GM23248 (cell line): ENCODE measurements at places on chromosomes 7 and 10.

GRCh38 chr7:120436487-120437060, 163.6 kb downstream of the KCND2 start:
- no peak overlapping the region for H3K27ac ChIP-seq
- H3K36me3 ChIP-seq, result no peaks in the 10 kb centered on the region
- DNase-seq, result no peak
- no peak overlapping the region for H3K4me3 ChIP-seq
- H3K27me3 ChIP-seq, result no peaks in the 10 kb centered on the region

GRCh38 chr10:60828489-60828852, 50.2 kb downstream of the CDK1 start:
- peak; percentile 52 for DNase-seq
- peaks cover 15% of the 10 kb centered on the region for H3K4me1 ChIP-seq
- H3K27ac ChIP-seq, result peak overlapping the region; percentile 33
- H3K36me3 ChIP-seq, result no peaks in the 10 kb centered on the region
- H3K4me3 ChIP-seq, result no peak overlapping the region

- no peak overlapping the region for H3K27ac ChIP-seq
- no peaks in the 10 kb centered on the region for H3K36me3 ChIP-seq
- no peaks in the 10 kb centered on the region for H3K4me1 ChIP-seq
- H3K27me3 ChIP-seq, result no peaks in the 10 kb centered on the region
- no peak overlapping the region for H3K4me3 ChIP-seq
These were observed 39.8 kb downstream of the ITPRID1 start for GRCh38 chr7:31553661-31554081.

DNA sequence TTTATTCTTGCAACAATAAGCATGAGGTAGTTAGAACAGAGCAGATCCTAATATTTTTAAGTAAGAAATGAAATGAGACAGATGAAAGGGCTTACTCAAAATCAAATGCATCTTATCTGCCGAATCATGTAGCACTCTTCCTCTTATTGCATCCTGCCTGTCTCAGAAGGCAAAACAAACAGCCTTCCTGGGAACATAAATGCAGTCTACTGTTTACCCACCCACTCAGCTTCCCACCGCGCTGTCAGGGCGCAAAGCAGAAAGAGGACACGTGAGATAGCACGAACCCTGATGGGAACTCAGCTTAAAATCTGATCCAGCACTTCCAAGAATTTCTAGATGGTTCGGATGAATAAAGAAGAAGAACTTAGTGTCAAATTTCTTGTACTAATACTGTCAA, 114.4 kb upstream of the CDK1 start:
- H3K36me3 ChIP-seq, result no peaks in the 10 kb centered on the region
- no peak for DNase-seq
- no peak overlapping the region for H3K27ac ChIP-seq
- H3K4me3 ChIP-seq, result no peak overlapping the region
- peaks cover 23% of the 10 kb centered on the region for H3K4me1 ChIP-seq

DNA sequence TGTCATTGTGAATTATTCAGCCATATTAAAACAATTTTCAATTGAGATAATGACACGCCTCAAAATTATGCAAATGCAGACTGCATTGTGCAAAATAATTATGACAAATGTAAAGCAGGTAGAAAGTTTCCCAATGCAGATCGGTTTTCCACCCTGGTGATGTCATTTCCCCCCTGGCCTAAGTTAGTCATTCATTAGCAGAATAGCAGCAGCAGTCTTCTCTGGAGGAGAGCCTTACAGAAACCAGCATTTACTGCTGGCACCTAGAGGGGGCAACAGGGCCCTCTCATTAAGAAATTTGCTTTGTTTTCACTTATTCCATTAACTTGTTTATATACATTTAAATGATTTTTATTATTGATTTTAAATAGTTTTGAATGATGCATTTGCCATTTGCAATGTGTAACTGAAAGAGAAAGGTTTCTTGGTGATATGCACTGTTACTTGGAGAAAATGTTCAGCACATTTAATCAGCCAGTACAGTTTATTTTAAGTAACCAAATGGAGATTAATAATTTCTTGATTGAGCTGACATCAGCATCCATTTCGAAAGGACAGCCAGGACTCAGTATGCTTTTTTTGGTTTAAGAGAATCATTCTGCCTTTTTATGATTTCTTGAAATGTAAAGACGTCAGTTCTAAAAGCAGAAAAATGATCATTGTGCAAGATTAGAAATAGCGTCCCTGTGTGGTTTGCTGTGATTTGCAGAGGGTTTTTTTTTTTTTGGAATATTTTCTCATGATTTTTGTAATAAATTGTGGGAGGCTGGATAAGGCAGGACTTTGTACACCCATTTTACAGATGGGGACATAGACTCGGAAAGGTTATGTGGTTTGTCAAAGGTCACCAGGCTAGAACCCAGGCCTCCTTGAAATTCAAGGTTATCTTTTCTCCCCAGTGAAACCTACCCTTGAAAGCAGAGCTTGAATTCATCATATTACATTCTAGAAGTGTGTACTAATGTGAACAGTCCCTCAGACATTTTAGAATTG, 3.5 kb downstream of the ARID5B start:
- H3K4me1 ChIP-seq, result peaks cover 9% of the 10 kb centered on the region
- peak overlapping the region; percentile 98 for H3K4me3 ChIP-seq
- no peaks in the 10 kb centered on the region for H3K36me3 ChIP-seq
- H3K27ac ChIP-seq, result peak overlapping the region; percentile 38

DNA sequence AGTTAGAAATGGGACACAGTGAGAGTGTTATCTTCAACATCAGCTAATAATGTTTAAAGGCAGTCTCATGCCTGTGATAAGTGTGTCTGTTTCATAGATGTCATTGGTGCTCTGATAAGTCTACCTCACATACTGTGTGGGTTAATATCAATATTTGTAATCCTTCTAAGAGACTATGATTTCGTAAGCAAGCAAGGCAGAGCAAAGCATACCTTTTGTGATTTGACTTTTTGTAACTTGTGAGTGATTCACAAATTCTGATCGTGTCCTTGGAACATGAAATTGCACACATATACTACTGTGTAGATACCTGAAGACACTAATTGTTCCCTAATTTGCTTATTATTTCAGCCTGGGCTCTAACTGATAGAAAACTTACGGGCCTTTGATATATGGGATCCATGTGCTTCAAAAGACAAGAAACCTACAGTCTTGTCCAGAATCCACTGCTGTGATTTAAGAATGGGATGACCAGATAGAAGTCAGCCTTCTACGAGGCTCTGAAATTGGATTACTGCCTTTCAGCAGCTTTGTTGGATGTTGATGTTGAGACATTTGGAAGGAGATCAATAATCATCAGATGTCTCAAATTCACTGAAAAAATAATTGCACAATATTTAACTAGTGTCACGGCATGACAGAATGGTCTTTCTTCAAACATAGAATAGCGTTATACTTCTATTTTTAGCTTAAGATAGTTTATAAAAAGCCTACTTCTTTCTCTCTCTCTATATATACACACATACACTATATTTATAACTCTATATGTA, 63.2 kb upstream of the KLF6 start:
- H3K4me3 ChIP-seq, result peak overlapping the region; percentile 34
- H3K36me3 ChIP-seq, result no peaks in the 10 kb centered on the region
- H3K27me3 ChIP-seq, result no peaks in the 10 kb centered on the region
- H3K4me1 ChIP-seq, result peaks cover 43% of the 10 kb centered on the region
- peak; percentile 83 for DNase-seq
- H3K27ac ChIP-seq, result peak overlapping the region; percentile 90

GRCh38 chr10:113473851-113474250, 79.0 kb upstream of the HABP2 start:
- H3K27me3 ChIP-seq, result no peaks in the 10 kb centered on the region
- H3K4me1 ChIP-seq, result peaks cover 44% of the 10 kb centered on the region
- H3K36me3 ChIP-seq, result no peaks in the 10 kb centered on the region
- peak overlapping the region; percentile 69 for H3K27ac ChIP-seq

DNA sequence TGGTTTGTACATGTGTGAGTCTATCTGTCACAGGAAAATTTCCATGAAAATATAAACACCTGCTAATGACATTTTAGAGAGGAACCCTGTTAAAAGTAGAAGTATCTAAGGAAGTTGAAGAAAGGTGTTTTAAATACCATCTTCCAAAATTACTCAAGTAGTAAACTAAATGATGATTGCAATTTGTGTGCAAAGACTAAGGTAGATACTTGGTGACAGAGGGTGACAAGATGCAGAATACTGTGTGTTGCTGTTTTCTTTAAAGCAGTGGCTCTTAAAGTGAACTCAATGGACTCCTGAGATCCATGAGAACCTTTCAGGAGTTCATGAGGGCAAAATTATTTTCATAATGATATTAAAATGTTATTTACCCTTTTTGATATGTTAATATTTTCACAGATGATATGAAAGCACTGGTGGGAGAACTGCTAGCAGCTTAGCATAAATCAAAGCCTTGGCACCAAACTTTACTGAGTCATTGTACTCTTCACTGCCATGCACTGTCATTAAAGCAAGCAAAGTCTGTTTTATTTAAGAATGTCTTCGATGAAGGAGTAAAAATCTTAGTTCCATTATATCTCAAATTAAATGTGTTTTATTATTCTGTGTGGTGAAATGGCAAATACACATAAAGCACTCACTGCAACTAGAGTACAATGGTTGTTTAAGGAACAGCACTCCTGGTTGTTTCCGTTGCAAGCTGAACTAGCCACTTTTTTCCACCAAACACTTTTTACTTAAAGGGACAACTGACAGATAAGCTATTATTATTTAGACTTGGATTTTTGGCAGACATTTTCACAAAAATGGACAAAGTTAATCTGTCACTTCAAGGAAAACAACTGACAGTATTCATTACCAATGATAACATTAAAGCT, 133.7 kb downstream of the LRRN3 start:
- no peak overlapping the region for H3K27ac ChIP-seq
- H3K4me1 ChIP-seq, result no peaks in the 10 kb centered on the region
- no peaks in the 10 kb centered on the region for H3K36me3 ChIP-seq
- H3K27me3 ChIP-seq, result no peaks in the 10 kb centered on the region
- peak; percentile 7 for DNase-seq

DNA sequence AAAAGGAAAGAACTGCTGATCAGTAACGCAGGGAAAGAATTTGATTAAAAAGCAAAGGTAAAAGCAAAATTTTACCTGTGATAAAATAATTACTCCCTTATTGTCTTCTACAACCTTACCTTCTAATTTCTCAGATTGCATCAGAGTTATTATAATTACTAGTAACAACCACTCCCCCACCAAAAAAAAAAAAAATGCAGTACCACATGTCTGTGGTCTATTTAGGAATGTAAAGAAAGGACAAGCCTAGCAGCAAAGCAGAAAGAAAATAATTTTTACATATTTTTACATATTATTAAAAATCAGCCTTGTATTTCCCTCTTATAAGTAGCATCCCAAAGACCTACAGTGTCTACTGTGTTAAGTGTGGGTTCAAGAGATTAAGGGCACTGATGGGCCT, 430.4 kb downstream of the TFEC start:
- peak; percentile 24 for DNase-seq
- H3K4me3 ChIP-seq, result no peak overlapping the region
- no peaks in the 10 kb centered on the region for H3K27me3 ChIP-seq
- 0 out of 2 replicates have a peak, but pooled peaks cover 4% of the 10 kb centered on the region for H3K4me1 ChIP-seq

DNA sequence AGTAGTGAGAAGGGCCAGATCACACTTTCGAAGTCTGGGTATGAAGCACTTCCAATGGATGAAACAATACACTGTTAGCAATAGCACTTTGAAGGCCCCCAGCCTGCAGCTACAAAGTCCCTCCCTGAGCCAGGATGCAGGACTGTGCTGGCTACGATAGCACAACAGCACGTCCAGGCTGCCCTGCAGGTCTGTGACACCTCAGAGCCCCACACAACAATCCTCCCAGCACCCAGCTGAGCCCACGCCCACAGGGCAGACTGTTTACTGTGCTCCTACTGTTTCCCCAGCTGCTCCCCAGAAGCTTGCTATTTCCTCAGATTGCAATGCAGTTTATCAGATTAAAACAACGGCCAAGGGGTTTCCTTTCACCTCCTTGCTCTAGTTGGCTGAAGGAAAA, 71.4 kb downstream of the HTR5A start:
- no peak overlapping the region for H3K27ac ChIP-seq
- H3K36me3 ChIP-seq, result no peaks in the 10 kb centered on the region
- H3K27me3 ChIP-seq, result peaks cover 9% of the 10 kb centered on the region; the same call in 1 of the 2 replicates

DNA sequence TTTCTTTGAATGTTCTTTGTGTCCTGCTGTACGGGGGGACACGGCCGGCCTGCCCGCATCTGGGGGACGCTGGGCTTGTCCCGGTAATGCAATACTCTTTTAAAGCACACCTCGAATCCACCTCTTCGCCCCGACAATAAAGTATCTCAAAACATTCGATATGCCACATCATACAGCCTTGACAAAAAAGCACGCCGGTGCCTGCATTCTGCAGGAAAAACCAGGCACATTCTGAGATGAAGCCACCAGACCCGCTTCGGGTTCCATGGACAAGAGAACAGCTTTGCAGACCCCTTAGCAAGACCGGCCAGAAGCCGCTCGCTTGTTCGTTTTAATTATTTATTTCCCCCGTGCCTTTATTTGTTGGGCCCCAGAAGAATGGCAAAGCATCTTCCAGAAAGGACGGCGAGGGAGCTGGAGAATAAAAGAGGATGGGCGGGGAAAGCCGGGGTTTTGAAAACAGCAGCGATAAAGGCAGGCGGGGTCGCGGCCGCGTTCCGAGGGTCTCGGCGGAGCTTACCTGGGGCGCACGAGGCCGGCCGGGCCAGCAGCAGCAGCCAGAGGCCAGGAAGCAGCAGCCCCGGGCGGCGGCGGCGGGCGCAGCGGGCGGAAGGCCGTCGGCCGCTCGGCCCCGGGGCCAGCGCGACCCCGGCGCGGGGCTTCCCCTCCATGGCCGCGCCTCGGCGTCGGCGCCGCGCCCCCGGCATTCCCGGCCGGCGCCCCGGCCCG, 462 bp downstream of the KIAA1549 start:
- peaks cover 19% of the 10 kb centered on the region; the same call in 1 of the 2 replicates for H3K4me1 ChIP-seq
- H3K27ac ChIP-seq, result peak overlapping the region; percentile 41
- DNase-seq, result peak; percentile 43
- peaks cover 3% of the 10 kb centered on the region; the same call in 1 of the 2 replicates for H3K36me3 ChIP-seq
- H3K4me3 ChIP-seq, result peak overlapping the region; percentile 96

DNA sequence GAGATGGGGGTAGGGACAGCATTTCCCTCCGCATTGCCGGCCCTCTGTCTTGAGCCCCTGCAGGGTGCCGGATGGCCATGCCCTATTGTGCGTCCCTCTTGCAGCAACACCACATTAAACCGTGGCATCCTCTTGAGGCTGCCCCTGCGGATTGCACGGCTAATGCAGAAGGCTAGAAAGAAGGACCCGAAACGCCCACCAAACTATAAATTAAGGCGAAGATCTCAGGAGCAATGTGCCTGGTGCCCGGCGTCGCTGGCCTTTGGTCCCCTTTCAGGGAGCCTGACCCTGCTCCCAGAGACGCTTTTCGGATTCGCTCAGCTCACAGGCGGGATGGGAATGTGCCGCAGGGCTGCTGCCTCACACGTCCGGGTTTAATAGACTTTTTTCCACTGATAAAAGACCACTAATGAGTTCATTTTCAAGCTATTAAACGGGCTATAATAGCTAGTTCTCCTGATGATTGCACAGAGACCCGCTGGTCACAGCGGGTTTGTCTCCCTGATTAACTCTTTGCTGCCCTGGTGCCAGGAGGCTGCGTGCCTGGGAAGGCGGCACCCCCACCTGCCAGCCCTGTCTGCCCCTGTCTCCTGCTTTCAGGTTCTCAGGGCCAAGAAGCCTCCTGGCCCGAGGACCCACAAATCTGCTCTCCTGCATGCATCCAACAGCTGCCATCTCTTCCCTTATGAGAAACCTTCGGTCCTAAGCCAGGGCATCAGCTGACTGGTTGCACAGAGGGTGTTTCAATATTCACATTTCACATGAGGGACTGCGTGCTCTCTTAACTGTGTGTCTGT, 128.3 kb downstream of the ADARB2 start:
- H3K36me3 ChIP-seq, result no peaks in the 10 kb centered on the region
- peak; percentile 1 for DNase-seq
- H3K4me1 ChIP-seq, result no peaks in the 10 kb centered on the region
- H3K4me3 ChIP-seq, result no peak overlapping the region
- no peaks in the 10 kb centered on the region for H3K27me3 ChIP-seq

GRCh38 chr10:114363745-114364454, 40.4 kb downstream of the AFAP1L2 start:
- H3K4me3 ChIP-seq, result no peak overlapping the region
- H3K36me3 ChIP-seq, result no peaks in the 10 kb centered on the region
- no peaks in the 10 kb centered on the region; the same call in 1 of the 2 replicates for H3K27me3 ChIP-seq
- H3K27ac ChIP-seq, result no peak overlapping the region
- no peak for DNase-seq
